Mucosa of descending colon (tissue), 3 donors: ENCODE measurements at places on chromosomes 2 and 18. TPM values are rescaled to one million over a fixed set of nuclear protein-coding genes. Genes with fewer than 3 reads are reported as not detected.

GRCh38 chr2:190328573-190329147 lies 9.0 kb upstream of the HIBCH start:
- no peak for DNase-seq

The MYCN gene
- 1.1 TPM for total RNA-seq

- DNase-seq, result no peak
These were observed 75.0 kb downstream of the PTGR3 start for GRCh38 chr18:75133721-75134610.

The OXER1 gene
- total RNA-seq, result 2.4 TPM

GRCh38 chr2:100936070-100936741 lies 65.9 kb upstream of the RPL31 start:
- DNase-seq, result peak; percentile 26

GRCh38 chr2:137500599-137500998 lies 463.7 kb upstream of the HNMT start:
- DNase-seq, result no peak

DNA sequence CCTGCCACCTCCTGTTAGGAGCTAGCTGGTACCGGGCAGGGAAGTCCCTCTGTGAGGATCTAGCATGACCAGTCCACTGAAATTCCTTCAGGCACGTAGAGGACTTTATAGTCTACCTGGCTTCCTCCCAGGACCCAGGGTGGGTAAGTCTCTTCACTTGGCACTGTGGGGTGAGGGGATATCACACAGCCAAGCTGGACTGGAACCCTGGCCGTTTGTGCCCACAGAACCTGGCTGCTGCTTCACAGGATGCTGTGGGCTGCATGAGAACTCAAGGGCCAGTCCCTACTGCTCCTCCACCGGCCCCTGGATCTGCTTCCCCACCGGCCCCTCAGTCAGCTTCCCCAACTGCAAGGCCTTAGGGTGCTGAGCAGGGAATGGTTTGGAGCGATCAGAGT lies 35.8 kb downstream of the HS1BP3 start:
- no peak for DNase-seq

DNA sequence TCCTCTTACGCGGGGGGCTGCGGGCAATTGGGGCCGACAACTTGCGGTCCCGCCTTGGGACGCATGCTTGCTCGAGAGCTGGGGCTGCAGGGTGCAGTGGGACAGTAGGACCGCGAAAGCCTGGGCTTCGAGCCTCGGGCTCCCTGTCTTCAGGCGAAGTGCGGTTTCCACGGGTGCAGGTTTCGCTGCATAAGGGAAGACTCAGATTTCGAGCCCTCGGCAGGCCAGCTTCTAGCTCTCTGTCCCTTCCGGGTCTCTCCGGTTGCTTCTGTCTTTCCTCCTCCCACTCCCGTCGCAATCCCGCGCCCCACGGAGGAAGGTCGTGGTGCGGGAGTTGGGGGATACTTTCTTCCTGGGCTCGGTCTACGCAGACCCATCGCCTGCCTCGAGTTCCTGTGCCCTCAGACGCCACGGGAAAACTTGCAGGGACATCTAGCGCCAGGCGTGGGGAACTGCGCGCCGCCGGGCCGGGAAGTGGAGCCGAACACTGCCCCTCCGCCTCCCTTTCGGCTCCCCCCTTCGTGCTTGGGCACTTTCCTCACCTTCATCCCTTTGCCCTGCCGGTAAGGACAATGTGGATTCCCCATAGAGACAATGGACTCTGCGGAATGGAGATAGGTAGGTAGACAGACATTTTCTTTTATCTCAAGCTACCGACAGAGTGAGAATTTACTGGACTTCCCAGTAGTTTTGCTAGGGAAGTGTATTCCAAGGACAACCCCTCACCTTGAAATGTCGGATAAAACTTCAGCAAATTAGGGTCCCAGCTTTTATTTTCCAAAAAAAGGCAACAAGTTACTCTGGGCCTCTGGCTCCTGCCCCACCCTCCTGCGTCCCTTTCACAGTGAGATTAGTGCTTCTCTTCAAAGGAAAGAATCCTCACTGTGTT lies 4.2 kb upstream of the HOXD13 start:
- peak; percentile 54 for DNase-seq

The BOK gene
- 7.4 TPM for total RNA-seq

The FLACC1 gene
- total RNA-seq, result 3.5 TPM

The POTEJ gene
- not detected for total RNA-seq

The NOL4 gene
- 1.7 TPM for total RNA-seq

- no peak for DNase-seq
These were observed 357.0 kb upstream of the FANCL start for GRCh38 chr2:58598171-58598570.

The G6PC2 gene
- not detected for total RNA-seq

- no peak for DNase-seq
These were observed 307 bp downstream of the CDH2 start for GRCh38 chr18:28176698-28176947.

The SP9 gene
- total RNA-seq, result not detected

The ACMSD gene
- total RNA-seq, result not detected

- DNase-seq, result no peak
These were observed 17.7 kb downstream of the BCL11A start for GRCh38 chr2:60535685-60536312.

The TEKT4 gene
- not detected for total RNA-seq

- DNase-seq, result no peak
These were observed 11.7 kb downstream of the ANO7 start for GRCh38 chr2:241199897-241200821.

- no peak for DNase-seq
These were observed 158.0 kb upstream of the KLHL14 start for GRCh38 chr18:32930695-32931301.

The MAP3K19 gene
- total RNA-seq, result not detected

DNA sequence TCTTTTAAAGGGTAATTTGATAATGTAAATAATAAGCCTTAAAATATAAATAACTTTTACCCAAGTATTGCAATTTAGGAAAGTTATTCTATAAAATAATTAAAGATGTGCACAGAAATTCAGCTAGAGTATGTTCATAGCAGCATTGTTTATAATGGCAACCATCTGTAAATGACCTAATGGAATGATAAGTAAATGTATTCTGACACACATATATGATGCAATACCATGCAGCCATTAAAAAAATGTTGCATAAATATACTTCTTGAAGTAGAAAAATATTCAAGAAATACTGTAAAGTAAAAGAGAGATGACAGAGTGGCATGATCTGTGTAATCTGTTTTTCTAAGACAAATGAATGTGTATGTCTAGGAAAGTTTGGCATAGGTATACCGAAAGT lies 545.7 kb downstream of the ZEB2 start:
- no peak for DNase-seq

The GATA6 gene
- 58.8 TPM for total RNA-seq

The TDRD15 gene
- total RNA-seq, result not detected
